ENCODE measurements at places on chromosomes 3 and 15.

DNA sequence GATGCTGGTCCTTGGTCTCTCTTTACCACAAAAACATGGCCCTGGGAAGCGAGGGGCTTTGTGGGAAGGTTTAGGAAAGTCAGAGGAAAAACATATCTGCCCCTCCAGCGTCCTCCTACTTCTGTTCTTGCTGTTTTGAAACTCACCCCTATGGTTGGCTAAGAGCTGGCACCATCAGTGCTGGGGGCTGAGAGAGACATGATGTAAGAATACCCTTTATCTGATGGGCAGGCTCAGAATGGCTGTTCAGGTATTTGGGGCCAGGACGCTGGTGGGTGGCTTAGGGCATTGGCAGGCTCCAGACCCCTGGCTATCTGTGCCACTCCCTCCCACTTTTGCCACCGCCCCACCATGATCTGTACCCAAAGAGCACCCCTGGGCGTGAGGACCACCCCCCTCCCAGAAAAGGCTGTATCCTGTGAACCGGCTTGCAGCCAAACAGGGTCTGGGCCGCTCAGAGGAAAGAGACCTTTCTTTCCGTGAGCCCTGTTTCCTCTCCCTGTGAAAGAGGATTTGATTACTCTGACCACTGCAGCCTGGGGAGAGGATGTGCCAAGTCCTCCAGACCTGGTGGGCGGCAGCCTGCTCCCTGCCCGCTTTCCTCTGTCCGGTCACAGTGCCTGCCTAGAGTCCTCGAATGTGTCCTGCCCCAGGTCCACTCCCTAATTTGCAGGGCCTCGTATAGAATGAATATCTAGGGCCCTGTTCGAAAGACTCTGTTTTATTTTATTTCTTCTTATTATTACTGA lies 61.3 kb upstream of the SLC6A6 start:
- DNase-seq = no peak

DNA sequence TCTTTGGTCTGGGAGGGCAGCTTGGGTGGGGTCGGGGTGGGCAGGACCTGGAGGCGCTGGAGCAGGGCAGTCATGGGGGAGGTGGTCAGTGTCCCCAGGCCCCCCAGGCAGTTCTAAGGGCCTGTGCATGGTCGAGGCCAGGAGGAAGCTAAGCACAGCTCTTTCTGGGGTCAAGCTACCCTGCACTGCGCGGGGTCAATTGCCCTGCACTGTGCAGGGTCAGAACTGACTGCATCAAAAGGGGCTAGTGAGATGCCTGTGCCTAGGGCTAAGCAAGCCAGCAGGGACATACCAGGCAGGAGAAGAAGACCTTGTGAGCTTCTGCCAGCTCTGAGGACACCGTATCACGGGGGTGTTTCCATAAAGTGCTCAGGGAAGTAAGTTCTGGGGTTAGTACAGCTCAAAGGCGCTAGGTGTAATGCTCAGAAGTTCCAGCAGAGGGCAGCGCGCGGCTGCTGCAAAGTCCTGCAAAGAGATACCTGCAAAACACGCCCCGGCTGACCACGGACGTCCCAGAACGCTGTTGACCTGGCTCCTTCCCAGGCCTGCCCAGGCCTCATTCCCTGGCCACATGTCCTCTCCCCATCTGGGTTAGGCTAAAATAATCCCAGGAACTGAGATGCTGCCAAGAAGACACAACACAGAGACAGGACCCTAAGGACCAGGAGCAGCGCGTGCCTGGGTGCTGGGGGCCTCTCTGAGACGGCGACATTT lies 18.8 kb upstream of the IQSEC1 start:
- peak; percentile 79 for DNase-seq

- no peak for DNase-seq
These were observed 136.4 kb upstream of the NDN start for GRCh38 chr15:23823508-23823907.

- no peak for DNase-seq
These were observed 78.1 kb downstream of the FBLN2 start for GRCh38 chr3:13626915-13627460.

Measured in D341Med (cell line).